ENCODE measurements at places on chromosomes 1 and 21. TPM values are rescaled to one million over a fixed set of nuclear protein-coding genes. Genes with fewer than 3 reads are reported as not detected.
A peak's percentile ranks its signal among the peaks of the same experiment; 100 is the strongest.

CYP4A11 gene
- 62.4 TPM for polyA plus RNA-seq

ID3 gene
- 336 TPM for polyA plus RNA-seq

FAM177B gene
- 1.2 TPM for polyA plus RNA-seq

C8A gene
- 6.1 TPM for polyA plus RNA-seq

DNA sequence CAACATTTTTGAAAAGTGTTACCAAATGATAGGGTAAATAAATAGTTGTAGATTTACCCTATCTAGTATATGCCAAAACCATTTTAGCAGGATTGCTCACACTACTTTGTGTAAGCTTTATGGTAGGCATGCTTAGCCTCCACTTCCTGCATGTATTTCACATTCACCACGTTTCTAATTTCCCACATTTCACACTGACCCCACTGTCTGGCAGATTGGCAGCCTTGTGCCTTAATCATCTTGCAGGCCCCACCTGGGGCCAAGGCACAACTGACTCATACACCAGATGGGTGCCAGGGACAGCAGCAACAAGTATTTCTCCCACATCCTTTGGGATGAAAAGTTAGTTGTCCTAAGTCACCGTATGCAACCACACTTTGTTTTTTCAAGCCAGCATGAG lies 21.2 kb upstream of the CENPF start:
- DNase-seq, result no peak

DNA sequence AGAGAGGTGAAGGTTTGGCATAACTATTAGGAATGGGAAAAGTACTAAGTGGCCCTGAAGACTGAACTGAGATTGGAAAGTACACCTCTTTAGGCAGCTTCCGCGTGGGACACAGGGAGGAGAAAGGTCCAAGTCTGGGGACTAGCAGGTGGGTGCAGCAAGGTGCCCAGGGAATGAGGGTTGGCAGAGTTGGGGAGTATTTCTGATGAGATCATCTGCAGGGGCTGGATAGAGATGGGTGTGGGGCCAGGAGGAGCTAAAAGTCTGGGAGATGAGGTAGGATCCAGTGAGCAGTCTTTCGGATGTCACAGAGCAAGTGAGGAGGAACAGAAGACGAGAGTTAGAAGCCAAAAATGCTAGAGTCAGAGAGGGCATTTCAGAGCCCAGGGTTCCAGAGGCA lies 36.1 kb downstream of the CDCA8 start:
- no peak for DNase-seq

DNA sequence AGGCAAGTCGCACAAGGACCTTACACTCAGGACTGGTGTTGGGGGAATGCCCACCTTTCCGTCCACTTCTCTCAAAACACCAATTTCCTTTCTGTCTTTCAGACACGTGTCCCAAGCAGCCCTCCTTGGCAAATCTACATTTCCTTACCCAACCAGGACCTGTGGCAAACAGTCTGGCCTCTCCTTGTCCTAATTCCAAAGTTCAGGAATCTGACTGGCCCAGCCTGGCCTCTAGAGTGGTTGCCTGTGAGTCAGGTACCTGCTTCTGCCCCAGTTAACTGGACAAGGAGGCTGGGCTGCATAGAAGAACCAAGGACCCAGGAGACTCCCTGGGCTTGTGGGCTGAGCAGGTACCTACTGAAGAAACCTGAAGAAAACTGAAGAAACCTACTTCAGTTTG lies 34.3 kb upstream of the CITED4 start:
- no peak for DNase-seq

DNA sequence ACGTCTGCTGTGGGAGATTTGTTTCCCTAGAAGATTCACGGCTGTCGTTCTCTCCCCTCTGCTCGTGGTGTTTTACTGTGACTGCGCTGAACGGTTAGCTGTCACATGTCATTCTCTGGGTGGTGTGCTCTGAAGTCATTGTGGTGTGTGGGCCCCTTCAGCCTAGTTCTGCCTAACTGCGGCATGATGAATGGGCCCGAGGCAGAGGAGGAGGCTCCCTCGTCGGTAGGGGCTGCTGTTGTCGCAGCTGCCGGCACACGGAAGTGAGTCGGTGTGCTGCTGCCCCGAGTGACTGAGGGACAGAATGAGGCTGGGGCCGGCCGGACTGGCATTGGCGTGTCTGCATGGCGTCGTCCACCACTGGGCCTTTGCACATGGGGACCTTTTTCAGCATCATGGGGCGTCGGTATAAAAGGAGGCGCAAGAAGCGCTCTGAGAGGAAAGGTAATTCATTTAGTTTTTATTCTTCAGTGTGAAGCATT lies 77.9 kb downstream of the ADARB1 start:
- DNase-seq, result peak; percentile 40

- DNase-seq, result no peak
Measured at GRCh38 chr1:107362468-107363140, 221.8 kb downstream of the NTNG1 start.

DNA sequence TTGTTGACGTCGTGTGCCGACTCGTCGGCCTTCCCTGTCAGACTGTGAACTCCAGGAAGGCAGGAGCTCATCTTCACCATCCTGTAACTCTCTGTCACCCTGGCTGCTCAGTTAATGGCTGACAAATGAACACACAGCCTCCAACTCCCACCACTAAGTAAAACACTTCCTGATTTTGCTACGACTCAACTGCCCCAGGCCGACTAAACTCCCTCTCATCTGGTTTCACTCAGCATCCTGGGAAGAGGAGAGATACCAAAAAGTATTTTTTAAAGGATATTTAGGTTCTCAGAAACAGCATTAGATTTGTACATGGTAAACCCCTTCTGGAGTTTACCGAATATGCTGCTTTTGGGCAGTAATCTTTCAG lies 18.2 kb upstream of the LHX4 start:
- DNase-seq, result no peak
